ENCODE measurements at places on chromosomes 6 and 20.

- DNase-seq: no peak
These were observed 14.5 kb downstream of the BRD2 start for GRCh38 chr6:32982702-32983492.

- DNase-seq: no peak
These were observed 87.8 kb downstream of the HFE start for GRCh38 chr6:26175033-26175427.

DNA sequence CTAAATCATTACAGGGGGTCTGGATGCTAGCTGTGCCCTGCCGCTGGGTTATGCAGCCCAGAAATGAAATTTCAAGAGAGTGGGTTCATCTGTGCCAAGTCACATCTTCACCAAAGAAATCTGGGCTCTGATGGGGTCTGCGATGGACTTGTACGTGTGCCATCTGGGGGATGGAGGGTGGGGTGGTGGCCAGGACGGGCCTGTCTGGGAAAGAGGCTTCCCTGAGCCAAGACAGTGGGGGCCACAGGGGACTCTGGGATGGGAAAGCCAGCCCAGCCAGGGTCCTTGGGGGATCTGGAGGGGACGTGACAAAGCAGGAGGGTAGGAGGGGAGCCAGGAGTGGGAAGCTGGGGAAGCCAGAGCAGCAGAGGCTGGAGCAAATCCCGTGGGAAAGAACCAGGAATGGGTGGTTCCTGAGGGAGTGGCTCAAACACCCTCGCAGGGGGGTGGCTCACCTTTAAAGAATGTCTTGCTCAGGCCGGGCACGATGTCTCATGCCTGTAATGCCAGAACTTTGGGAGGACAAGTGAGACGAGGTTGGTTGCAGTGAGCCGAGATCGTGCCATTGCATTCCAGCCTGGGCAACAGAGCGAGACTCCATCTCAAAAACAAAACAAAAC lies 36.3 kb upstream of the SULF2 start:
- DNase-seq: no peak

DNA sequence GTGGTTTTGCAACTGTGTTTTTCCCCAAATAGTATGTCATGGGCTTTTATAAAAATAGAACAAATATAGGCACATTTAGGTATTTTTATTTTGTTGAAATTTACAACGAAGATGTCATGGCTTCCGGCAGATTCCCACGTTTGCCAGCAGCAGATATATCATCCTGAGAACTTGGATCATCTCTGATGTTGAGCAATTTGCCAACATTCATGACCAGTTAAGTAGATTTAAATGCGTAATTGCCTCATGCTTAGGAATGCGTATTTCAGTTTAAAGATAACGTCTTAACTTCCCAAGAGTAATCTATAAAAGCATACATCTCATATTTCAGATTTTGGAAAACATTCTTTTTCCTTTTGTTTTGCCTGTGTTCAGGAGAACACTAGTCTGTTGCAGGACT lies 457.8 kb downstream of the QKI start:
- DNase-seq: peak; percentile 69

DNA sequence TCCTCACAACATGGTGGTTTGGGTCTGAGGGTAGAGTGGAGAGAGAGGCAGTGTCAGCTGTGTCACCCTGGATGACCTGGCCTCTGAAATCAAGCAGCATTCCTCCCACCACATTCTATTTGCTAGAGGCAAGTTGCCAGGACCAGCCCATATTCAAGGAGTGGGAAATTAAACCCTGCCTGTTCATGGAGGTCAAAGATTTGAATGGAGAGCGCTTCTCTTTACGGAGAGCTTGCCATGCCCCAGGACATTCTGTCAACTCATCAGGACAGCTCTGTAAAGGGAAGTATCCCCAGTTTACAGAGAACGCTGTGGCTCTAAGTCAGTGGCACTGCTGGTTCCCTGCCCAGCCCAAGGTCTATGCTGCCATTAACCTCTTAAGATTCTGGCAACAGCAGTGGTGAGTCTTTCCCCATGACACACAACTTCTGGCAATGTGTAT lies 90.0 kb upstream of the INSM1 start:
- DNase-seq: no peak

- DNase-seq: no peak
These were observed 207.6 kb downstream of the TBC1D7 start for GRCh38 chr6:13120483-13121482.

DNA sequence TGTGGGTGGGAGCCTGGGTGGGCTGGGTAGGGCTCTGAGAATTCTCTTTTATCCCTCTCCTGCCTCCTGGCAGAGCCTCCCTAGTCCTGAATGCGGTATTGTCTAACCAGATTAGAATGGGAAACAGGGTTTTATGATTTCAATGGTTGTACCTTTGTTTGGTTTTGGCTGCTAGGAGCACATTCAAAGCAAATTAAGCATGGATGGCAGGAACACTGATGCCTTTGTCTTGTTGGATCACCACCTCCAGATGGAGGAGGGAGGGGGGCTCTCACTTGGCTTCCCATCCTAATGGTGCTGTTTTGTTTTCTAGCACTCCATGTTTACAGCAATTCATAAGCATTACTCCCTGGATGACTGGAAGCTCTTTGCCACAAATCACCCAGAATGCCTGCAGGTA lies 11.6 kb downstream of the GMPR start:
- no peak for DNase-seq

DNA sequence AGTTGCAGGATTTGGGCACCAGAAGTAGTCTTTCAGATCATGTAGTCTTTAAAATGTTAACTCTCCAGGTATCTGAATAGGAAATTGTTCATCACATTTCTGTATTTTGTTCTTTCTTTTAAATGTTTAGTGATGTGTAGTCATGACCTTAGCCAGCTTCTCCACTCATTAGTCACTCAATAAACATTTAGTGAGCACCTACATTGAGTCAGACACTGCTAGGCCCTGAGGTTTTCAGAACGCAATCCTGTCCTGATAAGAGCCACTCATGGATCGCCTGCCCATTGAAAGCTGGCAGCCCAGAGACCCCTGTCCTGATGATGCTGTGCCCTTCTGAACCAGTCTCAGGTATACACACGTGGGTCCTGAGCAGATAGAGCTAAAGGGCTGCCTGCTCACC lies 163.4 kb upstream of the HEY2 start:
- DNase-seq: peak; percentile 60

DNA sequence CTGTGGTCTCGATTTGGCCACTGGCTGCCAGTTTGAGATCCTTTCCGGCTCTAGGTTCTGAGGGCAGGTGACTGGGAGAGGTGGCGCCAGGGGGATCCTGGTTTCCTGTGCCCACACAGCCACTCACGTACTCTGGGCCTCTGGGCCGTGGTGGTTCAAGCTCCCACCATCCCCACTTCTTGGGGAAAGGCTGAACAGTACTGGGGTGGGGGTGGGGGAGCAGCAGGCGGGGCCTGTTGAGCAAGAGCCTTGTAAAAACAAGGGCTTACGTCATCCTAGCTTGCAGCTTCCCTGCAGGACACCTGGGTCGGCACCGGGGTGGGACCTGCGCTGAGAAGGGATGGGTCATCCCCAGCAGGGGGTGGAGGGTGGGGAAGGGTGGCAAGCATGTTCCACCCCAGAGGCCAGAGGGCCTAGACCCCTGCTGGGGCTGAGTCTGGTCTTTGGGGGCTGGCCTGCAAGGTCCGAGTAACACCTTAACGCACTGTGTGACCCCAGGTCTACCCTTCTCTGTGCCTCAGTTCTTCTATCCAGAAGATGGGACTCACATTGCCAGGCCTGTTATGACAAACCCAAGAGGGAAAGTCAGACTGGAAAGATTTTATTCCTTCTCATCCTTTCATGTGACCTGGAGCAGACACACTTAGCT lies 3.1 kb upstream of the CEBPB start:
- DNase-seq: peak; percentile 48

- DNase-seq: no peak
These were observed 84.3 kb upstream of the ESR1 start for GRCh38 chr6:151723152-151723551.

DNA sequence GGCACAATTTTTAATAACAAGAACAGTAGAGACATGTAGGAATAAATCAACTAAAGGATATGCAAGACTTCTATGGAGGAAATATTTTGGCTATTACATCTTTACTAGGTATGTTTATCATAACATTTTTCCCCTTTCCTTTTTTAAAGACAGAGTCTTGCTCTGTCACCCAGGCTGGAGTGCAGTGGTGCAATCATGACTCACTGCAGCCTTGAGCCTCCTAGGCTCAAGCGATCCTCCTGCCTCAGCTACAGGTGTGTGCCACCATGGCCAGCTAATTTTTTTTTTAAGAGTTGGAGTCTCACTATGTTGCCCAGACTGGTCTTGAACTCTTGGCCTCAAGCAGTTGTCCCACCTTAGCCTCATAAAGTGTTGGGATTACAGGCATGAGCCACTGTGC lies 37.0 kb downstream of the AKAP7 start:
- DNase-seq: peak; percentile 37

Data from fibroblast of the aortic adventitia (primary cell).